ENCODE measurements at places on chromosomes 1 and 21.

DNA sequence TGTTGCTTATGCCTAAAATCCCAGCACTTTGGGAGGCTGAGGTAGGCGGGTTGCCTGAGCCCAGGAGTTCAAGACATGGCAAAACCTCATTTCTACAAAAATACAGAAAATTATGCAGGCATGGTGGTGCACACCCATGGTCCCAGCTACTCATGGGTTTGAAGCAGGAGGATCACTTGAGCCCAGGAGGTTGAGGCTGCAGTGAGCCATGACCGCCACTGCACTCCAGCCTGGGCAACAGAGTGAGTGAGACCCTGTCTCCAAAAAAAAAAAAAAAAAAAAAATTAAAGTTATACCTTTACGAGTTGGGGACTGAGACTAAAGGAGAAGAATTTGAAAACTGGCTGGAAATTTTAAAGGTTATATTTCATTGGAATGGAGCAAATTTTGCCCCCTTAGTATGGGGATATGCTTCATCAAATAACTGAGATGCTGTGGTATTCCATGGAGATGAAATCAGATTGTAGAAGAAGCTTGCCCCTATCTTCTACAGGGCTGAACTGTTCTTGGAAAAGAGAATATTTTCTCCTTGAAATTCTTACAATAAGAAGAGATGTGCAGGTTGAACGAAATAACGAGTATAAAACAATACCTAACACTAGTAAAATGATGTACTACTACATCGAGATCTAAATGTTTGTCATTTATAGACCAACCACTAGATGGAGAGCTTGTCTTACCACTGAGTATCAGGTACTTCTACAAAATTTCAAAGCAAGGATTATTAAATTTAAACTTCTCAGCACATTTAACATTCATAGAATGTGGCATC lies 34.9 kb upstream of the SCYL3 start:
- DNase-seq: peak; percentile 70

GRCh38 chr21:39088031-39088370 lies 95.2 kb downstream of the PSMG1 start:
- DNase-seq: no peak

- no peak for DNase-seq
These were observed 334.8 kb upstream of the KAZN start for GRCh38 chr1:14263671-14264070.

GRCh38 chr1:115426231-115426771 lies 88.3 kb upstream of the NGF start:
- no peak for DNase-seq

DNA sequence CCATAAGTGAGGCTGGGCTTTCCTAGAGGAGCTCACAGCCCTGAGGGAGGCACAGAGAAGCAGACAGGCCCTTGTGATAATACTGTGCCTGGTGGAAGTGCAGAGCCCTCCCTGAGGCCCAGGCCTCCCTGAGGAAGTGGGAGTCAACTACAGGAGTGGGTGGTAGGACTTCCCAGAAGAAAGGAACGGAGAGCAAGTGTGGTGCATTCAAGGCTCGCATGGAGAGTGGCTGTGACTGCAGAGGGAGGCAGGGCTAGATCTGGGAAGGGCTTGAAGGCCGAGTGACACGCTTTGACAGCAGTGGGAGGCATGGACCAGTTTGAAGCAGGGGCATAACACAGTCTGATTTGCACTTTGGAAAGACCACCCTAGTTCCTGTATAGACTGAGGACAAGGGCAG lies 37.3 kb downstream of the AZIN2 start:
- no peak for DNase-seq

DNA sequence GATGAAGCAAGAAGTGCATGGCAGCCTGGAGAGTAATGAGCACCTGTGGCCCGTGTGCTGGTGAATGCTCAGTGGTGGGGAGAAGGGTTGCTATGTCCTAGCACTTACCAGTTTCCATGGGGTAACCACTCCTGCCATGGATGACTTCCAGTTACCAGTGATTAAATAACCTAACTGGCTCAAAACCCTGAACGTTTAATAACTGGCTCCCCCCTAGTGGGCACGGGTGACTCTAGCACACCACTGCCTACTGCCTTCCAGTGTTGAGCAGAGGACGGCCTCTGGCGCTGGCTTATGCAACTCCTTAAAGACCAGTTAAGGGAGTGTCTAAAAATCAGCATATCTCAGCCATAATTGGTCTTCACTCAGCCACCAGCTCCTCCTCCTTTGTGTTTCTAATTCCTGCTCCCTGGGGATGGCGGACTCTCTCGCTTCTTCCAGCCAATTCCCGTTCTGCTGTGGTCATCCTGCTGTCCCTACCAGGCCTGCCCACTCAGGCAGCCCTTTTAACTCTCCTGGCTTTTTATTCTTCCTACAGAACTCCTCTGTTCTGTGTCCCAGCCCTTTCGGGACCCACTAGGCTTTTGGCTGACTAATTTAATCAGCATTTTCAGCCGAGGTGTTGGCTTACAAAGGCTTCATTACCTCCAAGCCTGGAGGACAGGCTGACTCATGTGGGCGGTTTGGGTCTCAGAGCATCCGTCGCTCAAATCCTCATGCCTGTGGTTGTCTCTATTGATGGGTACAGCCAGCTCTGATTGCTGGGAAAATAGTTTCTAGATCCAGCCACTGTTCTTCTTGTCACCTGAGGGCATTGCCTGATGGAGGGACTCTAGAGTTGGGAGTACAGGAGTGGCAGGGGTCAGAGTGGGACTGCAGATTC lies 332.4 kb downstream of the CAMTA1 start:
- DNase-seq: peak; percentile 87

Measured in GM23338 (cell line).